ENCODE measurements at places on chromosomes 1 and 21. TPM values are rescaled to one million over a fixed set of nuclear protein-coding genes. Genes with fewer than 3 reads are reported as not detected.

Gene GPX7
- total RNA-seq, result 19.3 TPM

Gene SH2D1B
- not detected for total RNA-seq

Gene SAMSN1
- total RNA-seq, result not detected

Gene PCAT6
- 0.89 TPM for total RNA-seq

Gene AADACL4
- not detected for total RNA-seq

Gene OR2L8
- total RNA-seq, result not detected

Gene S100A14
- not detected for total RNA-seq

Gene EXO1
- 7.9 TPM for total RNA-seq
